Activated CD4-positive, alpha-beta T cell treated with anti-CD3 and anti-CD28 coated beads for 48 hours (primary cell): ENCODE measurements at places on chromosomes 1 and 21.

GRCh38 chr21:45533361-45533845, 8.8 kb downstream of the SLC19A1 start:
- DNase-seq, result no peak

GRCh38 chr1:198590454-198590853, 48.4 kb upstream of the PTPRC start:
- DNase-seq, result no peak

GRCh38 chr1:229704157-229704556, 78.1 kb downstream of the URB2 start:
- no peak for DNase-seq

DNA sequence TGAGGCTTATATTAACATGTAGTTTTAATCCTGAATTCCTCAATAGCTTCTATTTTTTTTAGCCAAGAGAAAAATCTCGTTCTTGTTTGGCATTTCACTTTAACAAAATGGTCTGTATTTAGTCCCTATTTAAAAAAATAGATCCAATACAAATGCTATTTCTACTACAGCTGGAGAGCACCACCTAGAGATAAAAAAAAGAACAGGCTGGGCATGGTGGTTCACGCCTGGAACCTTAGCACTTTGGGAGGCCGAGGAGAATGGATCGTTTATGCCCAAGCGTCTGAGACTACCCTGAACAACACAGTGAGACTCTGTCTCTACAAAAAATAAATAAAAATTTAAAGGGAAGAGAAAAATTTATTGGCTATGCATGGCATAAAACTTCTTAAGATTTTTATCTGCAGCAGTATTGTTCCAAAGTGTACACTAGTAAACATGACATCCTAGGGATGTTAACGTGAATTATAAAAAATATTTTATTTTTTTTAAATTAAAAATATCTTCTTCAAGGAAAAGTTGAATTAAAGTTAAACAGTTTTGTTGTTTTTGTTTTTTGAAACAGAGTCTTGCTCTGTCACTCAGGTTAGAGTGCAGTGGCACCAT, 4.4 kb downstream of the ST7L start:
- DNase-seq, result peak; percentile 31

GRCh38 chr1:153933955-153934354, 11.2 kb upstream of the GATAD2B start:
- DNase-seq, result no peak

- DNase-seq, result no peak
These were observed 34.0 kb upstream of the CHIT1 start for GRCh38 chr1:203263496-203263895.

- no peak for DNase-seq
These were observed 92.6 kb upstream of the NEK7 start for GRCh38 chr1:198064181-198064580.

- DNase-seq, result no peak
These were observed 124.3 kb upstream of the CACNA1E start for GRCh38 chr1:181359012-181359411.

DNA sequence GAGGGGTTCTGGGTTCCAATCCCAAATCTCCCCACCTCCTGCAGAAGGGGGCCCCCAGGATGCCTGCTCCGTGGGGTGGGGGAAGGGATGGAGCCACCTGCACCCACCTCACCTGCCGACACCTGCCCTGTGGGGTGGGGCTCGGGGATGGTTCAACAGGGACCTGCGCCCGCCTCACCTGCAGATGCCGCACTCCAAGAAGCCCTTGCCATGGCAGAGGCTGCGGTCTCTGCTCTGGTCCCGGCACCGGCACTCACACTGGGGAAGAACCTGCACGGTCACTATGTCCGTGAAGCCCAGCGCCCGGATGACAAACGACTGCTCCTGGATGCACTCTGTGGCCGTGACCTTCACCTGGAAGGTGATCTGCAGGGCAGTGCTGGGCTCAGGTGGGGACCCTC, 18.1 kb upstream of the PTTG1IP start:
- no peak for DNase-seq
